ENCODE measurements at places on chromosomes 1 and 21.

DNA sequence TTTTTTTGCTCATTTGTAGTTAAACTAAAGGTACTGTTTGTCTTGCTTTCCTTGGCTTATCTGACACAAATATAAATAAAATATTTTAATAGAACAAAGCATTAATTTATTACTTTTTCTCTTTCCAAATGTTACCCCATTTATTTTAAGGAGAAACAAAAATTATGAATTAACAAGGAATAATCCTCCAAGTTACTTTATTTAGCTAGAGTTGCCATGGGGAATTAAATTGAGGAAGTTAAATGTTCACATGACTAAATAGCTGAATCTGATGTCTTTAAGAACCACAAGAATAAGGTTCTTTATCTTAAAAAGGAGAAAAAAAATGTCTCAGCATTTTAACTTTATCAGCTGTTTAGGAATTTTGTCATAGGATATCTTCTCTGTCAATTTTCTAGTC lies 12.3 kb downstream of the ATG4C start:
- DNase-seq = no peak

- DNase-seq = no peak
These were observed 24.7 kb downstream of the HMGCS2 start for GRCh38 chr1:119743776-119744597.

DNA sequence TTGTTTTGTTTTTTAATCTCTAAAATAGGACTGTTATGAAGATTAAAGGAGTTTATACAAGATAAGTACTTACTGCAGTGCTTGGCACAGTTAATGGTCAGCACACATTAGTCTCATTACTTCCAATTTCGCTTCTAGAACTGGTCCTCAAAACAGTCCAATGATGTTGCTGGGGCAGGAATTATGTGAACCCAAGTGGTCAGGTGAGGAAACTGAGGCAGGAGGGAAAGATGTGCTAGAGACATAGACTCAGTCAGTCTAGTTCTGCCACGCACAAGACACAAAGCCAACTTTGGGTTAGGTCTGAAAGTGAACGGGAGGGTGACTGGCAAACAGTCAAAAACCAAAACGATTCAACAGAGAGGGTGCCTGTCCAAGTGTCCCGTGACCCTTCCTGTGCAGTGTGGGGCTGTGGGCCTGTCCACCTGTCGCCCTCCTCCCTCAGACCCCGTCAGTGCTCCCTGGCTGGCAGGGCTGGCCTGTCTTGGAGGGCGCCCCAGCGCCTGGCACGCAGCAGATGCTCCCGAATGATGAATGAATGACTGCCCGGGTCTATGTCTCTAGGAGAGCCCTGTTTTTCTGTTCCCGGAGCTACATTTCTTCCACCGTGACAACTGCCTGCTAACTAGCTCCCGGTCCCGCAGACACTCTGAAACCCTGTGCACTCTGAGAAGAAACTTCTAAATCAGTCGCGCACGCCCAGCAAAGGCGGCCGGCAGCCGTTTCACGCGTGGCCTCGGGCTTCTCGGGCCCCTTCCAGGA lies 2.4 kb downstream of the LRP8 start:
- no peak for DNase-seq

DNA sequence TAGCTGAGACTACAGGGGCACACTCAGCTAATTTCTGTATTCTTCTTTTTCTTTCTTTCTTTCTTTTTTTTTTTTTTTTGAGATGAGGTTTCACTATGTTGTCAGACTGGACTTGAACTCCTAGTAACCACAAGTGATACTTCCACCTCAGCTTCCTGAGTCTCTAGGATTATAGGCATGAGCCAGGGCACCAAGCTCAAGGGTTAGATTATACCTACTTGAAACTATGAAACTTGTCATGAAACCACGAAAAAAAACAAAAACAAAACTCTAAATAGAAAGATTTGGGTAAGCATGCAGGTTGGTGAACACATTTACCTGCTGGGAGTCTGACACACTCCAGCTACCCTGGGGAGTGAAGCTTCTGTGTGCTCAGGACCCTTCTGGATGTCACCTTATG lies 2250.4 kb downstream of the MRPL39 start:
- DNase-seq = no peak

DNA sequence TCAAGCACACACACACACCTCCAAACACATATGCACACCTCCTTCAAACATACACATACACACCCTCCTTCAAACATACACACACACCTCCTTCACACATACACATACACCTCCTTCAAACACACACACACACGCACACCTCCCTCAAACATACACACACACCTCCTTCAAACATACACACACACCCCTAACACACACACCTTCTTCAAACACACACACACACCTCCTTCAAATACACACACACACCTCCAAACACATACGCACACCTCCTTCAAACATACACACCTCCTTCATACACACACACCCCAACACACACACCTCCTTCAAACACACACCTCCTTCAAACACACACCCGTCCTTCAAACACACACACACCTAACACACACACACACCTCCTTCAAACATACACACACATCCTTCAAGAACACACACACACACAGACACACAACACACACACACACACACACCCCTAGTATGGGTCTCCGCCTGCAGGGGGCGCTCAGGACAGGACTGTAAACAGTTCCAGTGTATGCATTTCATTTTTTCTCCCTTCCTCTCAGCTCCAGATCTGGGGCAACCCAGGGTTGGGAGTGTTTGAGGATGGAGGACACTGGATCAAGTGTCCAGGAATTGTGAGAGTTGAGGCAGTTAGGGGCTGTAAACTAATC lies 12.1 kb downstream of the LGR6 start:
- DNase-seq = no peak

GRCh38 chr1:182563095-182563494 lies 26.0 kb downstream of the RNASEL start:
- DNase-seq = no peak

DNA sequence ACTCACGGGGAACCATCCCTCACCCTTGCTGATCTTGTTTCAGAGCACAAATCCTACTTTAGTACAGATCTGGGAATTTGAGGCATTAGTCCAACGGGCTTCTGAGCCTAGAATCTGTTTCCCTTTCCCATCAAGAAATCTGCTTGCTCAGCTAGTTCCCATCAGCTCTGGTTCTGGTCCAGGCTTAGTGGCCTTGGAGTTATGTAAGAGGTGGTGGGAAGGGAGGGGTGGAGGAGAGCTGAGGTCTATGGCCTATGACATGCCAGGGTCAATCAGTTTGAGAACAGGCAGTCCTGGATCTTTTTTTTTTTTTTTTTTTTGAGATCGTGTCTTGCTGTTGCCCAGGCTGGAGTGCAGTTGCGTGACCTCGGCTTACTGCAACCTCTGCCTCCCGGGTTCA lies 4.1 kb downstream of the GSTM1 start:
- DNase-seq = no peak

Measured in activated naive CD4-positive, alpha-beta T cell (primary cell).